Activated T-cell treated with anti-CD3 and anti-CD28 coated beads, Interleukin-2, amount 50 U/mL, for 24 hours (primary cell): ENCODE measurements at places on chromosomes 11 and 22.

DNA sequence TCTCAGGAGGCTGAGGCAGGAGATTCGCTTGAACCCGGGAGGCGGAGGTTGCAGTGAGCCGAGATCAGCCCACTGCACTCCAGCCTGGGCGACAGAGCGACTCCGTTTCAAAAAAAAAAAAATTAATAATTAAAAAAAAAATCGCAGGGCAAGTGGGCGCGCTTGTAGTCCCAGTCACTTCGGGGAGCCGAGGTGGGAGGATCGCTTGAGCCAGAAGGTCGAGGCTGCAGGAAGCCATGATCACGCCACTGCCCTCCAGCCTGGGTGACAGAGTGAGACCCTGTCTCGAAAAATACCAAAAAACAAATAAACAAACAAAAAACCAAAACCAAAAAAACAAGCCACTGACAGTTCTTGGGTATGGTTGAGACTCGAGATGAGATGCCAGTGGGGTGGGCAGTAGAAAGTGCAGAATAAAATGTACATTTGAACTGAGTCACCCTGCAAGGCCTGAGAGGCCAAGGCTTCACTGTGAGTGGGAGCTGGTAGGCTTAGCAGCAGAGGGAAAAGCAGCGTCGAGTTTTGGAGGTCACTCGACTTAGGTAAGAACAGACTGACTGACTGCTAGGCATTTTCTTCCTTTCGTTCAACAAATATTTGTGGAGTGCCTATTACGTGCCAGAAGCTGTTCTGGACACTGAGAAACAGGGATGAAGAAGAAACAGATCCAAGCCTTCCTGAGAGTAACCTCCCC lies 635 bp upstream of the LDHA start:
- H3K4me1 ChIP-seq = peaks cover 53% of the 10 kb centered on the region
- H3K27ac ChIP-seq = peak overlapping the region; percentile 99
- H3K27me3 ChIP-seq = no peaks in the 10 kb centered on the region
- H3K36me3 ChIP-seq = peaks cover 46% of the 10 kb centered on the region
- H3K4me3 ChIP-seq = peak overlapping the region; percentile 99
- DNase-seq = no peak

DNA sequence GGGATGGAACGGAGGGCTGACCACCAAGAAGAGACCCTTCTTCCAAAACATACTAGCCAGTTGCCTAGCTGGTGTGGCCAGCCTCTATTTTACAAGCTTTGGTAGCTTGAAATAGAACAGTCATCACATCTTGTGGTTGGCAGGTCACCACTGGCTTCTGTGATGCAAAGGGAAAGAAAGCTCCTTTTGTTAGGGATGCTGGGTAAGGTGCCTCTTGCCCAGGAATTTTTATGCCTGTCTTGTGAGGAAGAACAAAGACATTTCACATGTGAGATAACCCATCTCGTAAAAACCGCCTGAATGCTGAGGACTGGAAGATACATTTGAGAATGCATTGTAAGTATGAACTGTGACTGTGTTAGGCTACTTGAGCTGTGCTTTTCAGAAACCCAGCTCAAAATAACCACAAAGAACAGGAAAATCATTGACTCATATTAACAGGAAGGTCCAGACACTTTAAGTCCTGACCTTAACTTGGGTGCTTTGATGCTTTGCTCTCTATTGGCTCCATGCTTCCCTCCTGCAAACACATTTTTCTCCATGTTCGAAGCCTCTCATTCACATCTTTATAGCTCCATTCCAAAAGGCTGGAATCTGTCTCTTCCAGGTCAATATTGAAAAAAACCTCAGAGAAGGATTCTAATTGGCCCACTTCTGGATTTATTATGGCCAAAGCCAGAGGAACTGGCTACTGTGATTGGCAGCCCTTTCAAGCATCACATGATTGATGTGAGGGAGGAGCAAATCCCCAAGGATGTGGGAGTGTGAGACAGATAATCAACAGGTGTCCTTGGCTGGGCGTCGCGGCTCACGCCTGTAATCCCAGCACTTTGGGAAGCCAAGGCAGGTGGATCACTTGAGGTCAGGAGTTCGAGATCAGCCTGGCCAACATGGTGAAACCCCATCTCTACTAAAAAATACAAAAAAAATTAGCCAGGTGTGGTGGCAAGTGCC lies 53.9 kb downstream of the MICAL2 start:
- peak overlapping the region; percentile 77 for H3K27ac ChIP-seq
- DNase-seq = peak; percentile 16
- peaks cover 51% of the 10 kb centered on the region for H3K4me1 ChIP-seq
- H3K27me3 ChIP-seq = no peaks in the 10 kb centered on the region
- H3K36me3 ChIP-seq = peaks cover 45% of the 10 kb centered on the region

DNA sequence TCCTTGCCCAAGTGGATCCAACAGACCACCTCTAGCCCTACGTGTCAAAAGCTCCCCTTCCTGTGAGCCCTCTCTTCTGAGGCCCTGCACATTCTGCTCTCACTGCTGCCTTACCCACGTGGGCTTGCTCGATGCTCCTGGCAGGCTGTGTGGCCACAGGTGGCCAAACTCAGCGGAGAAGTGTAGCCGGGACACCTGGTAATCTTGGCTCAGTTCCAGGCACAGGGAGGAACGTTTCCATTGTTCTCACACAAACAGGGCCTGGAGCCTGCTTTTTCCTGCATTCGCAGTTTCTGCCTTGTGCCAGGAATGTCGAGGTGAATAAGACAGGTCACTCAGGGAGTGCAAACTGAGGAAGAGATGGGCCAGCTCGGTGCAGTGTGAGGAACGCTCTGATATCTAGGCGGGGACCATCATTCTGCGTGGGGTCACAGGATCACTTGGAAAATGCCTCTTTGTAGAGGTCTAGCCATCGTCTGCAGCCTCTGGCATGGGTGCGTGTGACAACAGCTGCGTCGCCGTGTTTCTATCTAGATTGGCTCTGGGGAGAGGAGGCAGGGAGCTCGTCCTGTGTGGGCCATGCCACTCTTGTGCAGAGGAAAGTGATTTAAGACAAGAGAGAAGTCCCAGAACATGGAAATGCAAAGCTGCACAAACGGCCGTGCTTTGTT lies 127.6 kb upstream of the PARVA start:
- DNase-seq = no peak
- no peak overlapping the region for H3K27ac ChIP-seq
- peaks cover 60% of the 10 kb centered on the region for H3K36me3 ChIP-seq
- no peaks in the 10 kb centered on the region for H3K27me3 ChIP-seq
- H3K4me1 ChIP-seq = no peaks in the 10 kb centered on the region

DNA sequence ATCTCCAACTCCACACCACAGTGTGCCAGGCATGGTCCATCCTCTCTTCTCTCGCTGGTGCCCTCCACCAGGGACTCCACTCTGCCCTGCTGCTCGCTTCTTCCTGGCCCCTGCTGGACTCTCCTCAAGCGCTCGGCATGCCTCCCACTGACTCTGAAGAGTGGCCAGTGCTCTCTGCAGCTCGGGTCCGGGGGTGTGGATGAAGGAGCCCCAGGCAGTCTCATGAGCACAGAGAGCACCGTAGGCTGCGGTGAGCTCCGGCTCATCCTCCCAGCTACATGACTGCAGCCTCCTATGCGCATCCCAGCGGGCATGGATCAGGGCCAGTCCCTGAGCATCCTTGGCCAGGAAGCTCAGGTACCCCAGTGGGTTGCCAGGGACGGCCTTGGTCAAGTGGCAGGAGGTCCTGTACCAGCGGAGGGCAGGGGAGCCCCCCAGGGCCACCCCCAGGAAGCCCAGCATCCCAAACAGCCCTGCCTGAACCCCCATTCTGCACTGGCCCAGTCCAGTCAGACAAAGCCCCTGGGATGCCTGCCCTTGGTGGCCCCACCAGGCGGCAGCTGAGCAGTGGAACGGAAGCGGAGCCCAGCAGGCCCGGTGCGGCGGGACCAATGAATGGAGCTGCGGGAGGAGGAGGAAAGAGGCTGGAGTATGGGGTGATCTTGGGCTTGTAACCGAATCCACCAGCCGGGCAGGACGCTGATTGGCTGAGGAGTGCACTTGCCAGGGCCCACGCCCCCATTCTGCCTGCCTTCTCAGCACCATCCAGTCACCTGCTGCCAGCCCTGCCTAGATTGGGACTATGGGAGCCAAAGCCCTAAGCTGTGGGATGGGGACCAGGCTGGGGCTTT lies at the start of gene PLA2G3:
Gene PLA2G3 (minus strand): TSS at position 643 of the 851 bp plus-strand sequence. CDS start 154 bp downstream, at position 489.
- H3K36me3 ChIP-seq = no peaks in the 10 kb centered on the region
- H3K27me3 ChIP-seq = peaks cover 8% of the 10 kb centered on the region
- no peak within 1 kb of the TSS for H3K27ac ChIP-seq
- H3K4me3 ChIP-seq = no peak within 1 kb of the TSS
- H3K4me1 ChIP-seq = peaks cover 7% of the 10 kb centered on the region
- no peak for DNase-seq

- H3K27me3 ChIP-seq = peaks cover 9% of the 10 kb centered on the region
- H3K36me3 ChIP-seq = peaks cover 2% of the 10 kb centered on the region
- no peak for DNase-seq
- peaks cover 20% of the 10 kb centered on the region for H3K4me1 ChIP-seq
- no peak overlapping the region for H3K27ac ChIP-seq
- H3K4me3 ChIP-seq = no peak overlapping the region
These were observed 1.7 kb upstream of the JAM3 start for GRCh38 chr11:134066943-134067885.

DNA sequence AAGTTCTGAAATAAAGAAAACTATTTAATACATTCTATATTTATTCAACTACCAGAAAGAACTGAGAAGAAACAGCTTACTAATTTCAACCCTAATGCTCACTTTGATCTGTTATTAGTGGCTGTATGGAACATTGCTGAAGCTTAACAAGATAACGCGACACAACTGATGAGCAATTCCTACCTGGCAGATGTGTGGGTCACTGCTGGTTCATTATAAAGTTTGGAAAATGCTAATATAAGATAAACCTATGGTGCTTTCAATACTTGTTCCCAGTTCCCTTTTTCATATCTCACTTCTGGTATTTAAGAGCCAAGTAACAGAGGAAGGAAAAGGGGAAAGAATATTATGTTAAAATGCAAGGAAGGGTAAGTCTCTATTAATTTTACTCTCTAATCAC lies 10.5 kb downstream of the CTSC start:
- no peak overlapping the region for H3K4me3 ChIP-seq
- DNase-seq = no peak
- peaks cover 94% of the 10 kb centered on the region for H3K4me1 ChIP-seq
- no peak overlapping the region for H3K27ac ChIP-seq
- peaks cover 98% of the 10 kb centered on the region for H3K36me3 ChIP-seq
- H3K27me3 ChIP-seq = no peaks in the 10 kb centered on the region

DNA sequence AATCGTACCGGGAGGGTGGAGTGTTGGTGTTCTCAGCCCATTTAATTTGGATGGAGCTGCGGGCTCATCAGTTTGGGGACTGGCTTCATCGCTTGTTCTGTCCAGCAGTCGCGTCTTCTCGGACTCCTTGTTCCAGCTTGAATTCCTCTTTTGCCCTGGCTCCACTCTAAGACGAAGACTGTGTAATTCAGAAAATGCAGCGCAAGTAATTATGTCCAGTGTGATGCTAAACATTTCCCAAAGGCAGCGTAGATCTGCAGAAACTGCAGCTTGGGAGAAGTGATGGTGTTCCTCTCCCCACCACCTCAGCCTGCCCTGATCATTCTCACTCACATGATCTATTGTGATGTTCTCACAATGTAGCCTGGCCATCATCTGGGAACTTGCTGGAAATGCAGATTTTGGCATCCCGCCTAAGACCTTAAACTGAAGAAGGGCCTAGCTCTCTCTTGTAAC lies 666 bp downstream of the SLC25A18 start:
- H3K27ac ChIP-seq = no peak overlapping the region
- H3K36me3 ChIP-seq = no peaks in the 10 kb centered on the region
- no peak for DNase-seq
- no peaks in the 10 kb centered on the region for H3K4me1 ChIP-seq

- DNase-seq = peak; percentile 70
- peaks cover 18% of the 10 kb centered on the region for H3K4me1 ChIP-seq
- H3K27ac ChIP-seq = peak overlapping the region; percentile 83
- H3K27me3 ChIP-seq = no peaks in the 10 kb centered on the region
- no peaks in the 10 kb centered on the region for H3K36me3 ChIP-seq
- H3K4me3 ChIP-seq = peak overlapping the region; percentile 69
These were observed 8.3 kb upstream of the SLC39A13 start for GRCh38 chr11:47399860-47400767.

DNA sequence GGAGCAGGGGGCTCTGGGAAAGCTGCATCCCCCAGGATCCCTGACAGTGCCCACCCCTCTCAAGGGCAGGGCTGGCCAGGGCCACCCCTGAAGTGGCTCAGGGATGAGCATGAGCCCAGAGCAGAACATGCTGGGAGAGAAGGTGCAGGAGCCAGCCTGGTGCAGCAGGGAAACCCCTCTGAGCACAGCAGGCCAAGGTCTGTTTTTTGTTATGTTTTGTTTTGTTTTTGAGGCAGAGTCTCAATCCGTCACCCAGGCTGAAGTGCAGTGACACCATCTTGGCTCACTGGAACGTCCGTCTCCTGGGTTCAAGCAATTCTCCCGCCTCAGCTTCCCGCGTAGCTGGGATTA lies 792 bp upstream of the SBF1 start:
- H3K4me1 ChIP-seq = peaks cover 45% of the 10 kb centered on the region
- DNase-seq = no peak
- H3K27ac ChIP-seq = peak overlapping the region; percentile 77
- peaks cover 17% of the 10 kb centered on the region for H3K36me3 ChIP-seq
- H3K4me3 ChIP-seq = peak overlapping the region; percentile 66

GRCh38 chr22:22593964-22594656 lies 35.0 kb upstream of the PRAME start:
- no peaks in the 10 kb centered on the region for H3K36me3 ChIP-seq
- H3K4me1 ChIP-seq = peaks cover 2% of the 10 kb centered on the region
- H3K4me3 ChIP-seq = no peak overlapping the region
- H3K27ac ChIP-seq = peak overlapping the region; percentile 34
- peaks cover 10% of the 10 kb centered on the region for H3K27me3 ChIP-seq
